GM20000 (cell line): ENCODE measurements at places on chromosomes 2 and 18.
A peak's percentile ranks its signal among the peaks of the same experiment; 100 is the strongest.

DNA sequence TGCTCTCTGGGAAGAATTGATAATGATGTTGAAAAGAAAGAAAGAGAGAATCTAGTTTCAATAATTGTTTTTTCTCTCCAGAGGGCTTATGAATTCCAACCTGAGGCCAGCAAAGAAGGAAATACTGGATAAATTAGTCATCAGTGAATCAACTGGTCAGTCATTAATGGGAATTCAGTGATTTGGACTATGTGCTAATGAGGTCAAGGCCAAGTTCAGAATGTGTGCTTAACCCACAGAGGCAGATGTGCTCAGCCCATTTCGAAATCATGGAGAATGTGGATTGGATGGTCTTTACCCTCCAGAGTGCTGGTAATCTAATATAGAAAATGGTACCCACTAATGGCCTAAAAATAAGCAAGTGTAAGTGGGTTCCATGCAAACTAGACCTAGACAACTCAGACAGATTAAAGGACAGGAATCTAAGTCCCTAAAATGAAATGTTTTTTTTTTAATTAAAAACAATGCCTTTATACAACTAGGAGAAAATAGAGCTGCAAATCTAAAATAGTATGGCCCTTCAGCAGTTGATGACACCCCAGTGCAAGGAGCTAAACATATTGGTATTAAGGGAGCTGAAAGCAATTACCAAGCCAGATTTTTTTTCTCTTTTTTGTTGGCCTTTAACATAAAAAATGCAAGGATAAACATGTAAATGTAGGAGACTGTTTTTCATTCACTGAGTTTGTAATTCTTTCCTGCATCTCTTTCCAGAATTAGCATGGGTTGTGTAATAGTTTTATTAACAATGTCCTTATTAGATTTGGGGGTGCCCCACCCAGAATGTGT, 296.9 kb downstream of the SATB2 start:
- DNase-seq, result no peak

DNA sequence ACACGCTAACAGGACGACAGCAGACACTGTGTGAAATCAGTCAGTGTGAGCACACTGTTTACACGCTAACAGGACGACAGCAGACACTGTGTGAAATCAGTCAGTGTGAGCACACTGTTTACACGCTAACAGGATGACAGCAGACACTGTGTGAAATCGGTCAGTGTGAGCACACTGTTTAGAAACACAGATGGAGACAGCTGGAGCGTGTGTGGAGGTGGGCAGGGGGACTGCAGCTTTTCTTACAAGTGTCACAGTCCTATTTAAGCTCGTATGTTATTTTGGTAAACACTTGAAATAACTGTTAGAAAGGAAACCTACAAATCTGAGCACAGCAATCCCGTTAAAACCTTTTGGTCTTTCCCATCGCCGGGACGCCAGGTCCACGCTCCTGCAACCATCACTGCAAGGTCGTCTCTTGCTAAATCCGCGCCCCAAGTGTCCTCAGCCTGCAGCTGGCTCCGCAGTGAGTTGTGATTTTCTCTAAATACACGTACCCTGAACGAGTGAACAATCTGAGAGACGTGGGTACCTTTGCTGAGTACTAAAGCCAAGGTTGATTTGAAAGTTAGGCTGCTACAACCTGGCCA, 58.9 kb upstream of the CTDP1 start:
- no peak for DNase-seq

GRCh38 chr18:60894254-60894945, 438.8 kb upstream of the CDH20 start:
- DNase-seq, result no peak

DNA sequence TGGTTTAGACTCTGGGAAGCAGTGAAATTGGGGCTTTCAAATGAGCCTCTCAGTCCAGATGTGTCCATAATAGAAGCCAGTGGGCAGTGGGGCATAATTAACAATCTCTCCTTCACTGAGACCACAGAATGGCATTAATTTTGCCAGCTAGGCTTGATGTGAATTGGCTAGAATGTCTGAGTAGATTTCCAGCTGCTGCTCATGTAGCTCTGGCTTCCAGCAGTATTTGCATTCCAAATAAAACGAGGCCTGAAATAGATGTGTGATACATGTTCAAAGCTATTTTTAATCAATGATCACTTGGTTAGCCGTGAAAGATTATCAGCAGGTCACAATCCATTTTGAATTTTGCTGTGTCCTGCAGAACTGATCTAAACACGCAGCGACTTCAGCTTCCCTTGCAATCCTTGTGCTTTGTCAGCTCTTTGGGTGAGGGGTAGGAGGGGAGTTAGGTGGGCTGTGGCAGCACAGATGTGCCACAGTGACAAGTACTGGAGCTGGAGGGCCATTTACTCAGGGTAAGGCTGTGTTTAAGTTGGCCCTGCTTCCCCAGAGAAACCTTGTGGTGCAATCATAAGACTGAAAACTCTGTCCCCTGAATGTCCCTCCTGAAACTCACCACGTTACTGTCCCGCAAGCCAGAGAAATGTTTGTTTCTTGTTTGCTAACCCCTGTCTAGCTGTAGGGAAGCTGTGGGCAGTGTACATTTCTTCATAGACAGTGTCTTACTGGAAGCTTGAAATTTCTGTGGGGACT, 56.9 kb upstream of the TMEM178A start:
- DNase-seq, result no peak

DNA sequence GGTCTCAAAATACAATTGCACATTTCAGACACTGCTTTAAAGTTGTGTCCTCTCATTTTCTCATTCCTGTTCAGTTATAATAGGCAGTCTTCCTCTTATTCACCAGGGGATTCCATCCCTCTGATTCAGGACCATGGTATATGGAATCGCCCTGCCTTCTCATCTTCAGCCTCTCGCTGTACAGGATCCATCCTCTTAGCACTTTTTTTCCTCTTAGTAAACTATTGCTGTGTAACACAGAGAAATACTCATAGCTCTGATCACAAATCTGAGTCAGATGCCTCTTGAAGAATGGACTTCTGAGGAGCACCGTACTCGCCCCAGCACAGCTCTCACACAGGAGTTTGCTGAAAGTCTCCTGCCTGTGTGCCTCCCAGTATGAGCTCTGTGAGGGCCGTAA, 11.3 kb downstream of the RMP24 start:
- DNase-seq, result no peak

DNA sequence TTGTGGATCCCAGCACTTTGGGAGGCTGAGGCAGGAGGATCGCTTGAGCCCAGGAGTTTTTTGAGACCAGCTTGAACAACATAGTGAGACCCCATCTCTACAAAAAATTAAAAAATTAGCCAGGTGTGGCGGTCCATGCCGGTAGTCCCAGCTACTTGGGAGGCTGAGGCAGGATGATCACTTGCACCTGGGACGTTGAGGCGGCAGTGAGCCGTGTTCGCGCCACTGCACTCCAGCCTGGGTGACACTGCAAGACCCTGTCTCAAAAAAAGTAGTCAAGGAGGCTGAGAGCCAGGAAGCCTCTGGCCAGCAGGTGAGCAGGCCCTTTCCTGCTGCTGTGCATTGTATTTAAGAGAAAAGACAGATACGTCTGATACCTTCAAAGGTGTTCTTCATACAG, 11.1 kb upstream of the PROC start:
- no peak for DNase-seq

GRCh38 chr2:111072220-111072871, 48.4 kb upstream of the BCL2L11 start:
- DNase-seq, result no peak

GRCh38 chr2:197311421-197312033, 947 bp upstream of the ANKRD44 start:
- no peak for DNase-seq

- no peak for DNase-seq
Observed at GRCh38 chr18:8828300-8828699, 122.9 kb downstream of the MTCL1 start.

DNA sequence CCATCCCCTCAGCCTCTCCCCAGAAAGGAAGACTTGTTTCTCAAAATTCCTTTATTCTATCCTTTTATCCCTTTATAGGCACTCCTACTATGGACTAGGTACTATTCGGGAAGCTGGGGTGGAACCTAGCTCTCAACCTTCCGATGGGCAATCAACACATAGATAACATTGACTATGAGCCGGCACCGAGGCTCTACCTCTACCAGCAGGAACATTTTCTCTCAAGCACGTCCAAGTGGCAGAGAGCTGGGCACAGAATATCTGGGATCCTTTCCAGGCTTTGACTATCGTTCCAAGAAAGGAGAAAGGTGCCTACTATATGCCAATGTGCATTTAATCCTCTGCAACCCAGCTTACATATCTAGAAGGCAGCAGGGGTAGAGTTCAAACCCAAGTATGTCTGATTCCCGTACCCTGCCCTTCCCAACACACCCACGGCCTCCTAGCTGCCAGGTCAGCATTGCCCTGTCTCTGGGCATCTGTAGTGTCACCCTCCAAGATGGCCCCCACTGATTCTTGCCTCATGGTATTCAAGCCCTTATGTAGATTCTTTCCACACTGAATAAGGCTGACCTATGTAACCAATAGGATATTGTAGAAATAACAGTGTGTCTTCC, 28.3 kb downstream of the TNS1 start:
- DNase-seq, result no peak

GRCh38 chr18:32714571-32715148, 58.2 kb downstream of the KLHL14 start:
- DNase-seq, result peak; percentile 48

DNA sequence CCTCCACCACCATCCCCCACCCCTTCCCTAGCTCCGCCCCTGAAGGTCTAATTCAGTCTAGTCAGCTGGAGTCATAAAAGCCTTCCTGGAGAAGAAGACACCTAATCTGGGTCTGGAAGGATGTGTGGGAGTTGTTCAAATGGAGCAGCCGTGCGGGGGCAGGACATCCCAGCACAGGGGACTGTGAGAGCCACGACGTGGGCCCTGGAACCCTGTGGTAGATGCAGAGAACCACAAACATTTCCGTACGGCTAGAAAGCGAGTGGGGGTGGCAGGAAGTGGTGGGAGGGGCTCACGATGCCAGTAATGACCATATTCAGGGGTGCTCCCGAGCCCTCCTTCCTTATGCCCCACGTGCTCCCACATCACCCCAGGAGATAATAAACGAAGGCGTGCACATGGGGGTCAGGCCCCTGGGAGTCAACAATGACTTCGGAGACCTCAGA, 20.9 kb upstream of the COL6A3 start:
- DNase-seq, result peak; percentile 40

DNA sequence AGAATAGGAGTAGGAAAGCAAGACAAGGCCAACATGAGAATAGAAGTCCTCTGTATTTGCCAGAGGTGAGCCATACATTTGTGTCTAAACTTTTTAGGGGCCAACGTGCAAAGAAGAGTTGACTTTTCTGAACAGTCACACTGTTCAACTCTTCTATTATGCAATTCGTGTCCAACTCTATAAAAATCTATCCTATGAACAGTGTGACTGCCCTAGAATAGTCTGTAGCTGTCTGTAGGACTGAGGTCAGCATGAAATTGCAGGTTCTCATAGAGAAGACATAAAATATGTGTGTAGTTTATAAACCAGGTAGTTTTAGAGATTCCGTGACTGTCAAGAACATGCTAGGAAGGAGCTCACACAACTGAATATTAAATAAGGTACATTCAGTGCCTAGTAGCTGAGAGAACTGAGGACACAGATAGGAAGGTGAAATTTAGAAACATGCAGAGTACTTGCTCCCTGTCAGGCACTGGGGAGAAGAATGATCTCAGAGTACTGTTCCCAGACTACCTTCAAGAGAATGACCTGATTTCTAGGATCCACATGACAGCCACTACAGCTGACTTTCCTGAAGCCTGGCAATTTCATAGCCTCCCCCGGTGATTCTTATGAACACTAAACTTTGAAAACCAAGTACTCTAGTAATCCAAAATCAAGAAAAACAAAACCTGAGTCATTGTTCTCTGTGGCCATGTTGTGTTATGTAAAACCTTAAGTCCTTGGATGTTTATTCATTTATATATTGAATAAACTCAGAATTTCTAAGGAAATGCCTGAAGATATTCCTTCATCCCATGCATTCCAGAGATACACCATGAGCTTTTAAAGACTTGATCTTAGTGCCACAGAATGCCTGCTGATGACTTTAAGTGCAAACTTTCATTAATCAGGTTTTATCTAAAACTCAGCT, 201.5 kb upstream of the BOD1L2 start:
- DNase-seq, result no peak

- no peak for DNase-seq
Observed at GRCh38 chr2:177731384-177731783, 338.8 kb downstream of the AGPS start.

DNA sequence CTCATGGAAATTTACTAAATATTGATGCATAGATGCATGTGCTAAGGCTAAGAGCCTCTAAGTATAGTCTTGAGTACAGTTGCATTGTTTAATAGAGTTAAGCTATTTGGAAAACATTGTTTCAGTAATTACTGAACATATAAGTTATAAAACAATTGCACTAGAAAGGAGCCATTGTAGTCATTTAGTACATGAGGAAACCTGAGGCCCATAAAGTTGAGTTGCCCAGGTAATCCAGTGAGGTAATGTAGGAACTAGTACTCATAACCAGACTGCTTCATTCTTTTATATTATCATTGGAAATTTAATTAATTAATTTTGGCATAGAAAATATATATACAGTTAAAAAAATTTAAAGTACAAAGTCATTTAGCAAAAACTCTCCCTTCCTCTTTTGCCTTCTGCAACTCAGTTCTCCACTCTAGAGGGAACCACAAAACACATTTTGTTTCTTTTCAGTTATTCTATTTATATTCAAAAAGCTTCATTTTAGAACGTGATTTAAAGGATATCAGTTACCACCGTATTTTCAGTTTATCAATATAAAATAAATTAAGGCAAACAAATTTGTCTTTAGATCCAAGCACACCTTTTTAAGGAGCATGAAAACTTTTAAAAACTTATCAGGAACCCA, 27.8 kb upstream of the TBR1 start:
- DNase-seq, result no peak

DNA sequence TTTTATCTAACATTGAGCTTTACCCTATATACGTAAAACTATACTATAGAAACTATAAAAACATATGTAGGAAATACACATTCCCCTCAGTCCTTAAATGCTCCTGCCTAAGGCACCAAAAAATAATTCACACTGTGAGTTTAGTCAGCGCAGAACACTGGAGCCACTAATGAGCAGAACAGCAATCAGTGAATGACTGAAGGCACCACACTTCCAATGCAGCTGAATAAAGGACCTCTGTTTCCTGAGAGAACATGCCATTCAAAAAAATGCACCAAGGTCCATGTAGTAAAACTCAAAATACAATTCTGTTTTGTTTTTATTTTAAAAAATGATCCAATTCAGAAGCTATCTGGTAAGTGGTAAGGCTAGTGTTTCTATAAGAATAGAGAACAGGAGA, 1280.6 kb upstream of the NRXN1 start:
- DNase-seq, result no peak

GRCh38 chr2:201983174-201983573, 50.5 kb upstream of the FZD7 start:
- no peak for DNase-seq

GRCh38 chr2:149528983-149529382, 58.6 kb downstream of the MMADHC start:
- no peak for DNase-seq

- DNase-seq, result no peak
Observed at GRCh38 chr2:60516383-60516811, 37.1 kb downstream of the BCL11A start.

GRCh38 chr2:235740821-235741220, 247.0 kb downstream of the AGAP1 start:
- no peak for DNase-seq
